ENCODE measurements at places on chromosomes 13 and 19.

GRCh38 chr13:89688918-89689317 lies 1658.6 kb upstream of the MIR17HG start:
- DNase-seq: no peak

DNA sequence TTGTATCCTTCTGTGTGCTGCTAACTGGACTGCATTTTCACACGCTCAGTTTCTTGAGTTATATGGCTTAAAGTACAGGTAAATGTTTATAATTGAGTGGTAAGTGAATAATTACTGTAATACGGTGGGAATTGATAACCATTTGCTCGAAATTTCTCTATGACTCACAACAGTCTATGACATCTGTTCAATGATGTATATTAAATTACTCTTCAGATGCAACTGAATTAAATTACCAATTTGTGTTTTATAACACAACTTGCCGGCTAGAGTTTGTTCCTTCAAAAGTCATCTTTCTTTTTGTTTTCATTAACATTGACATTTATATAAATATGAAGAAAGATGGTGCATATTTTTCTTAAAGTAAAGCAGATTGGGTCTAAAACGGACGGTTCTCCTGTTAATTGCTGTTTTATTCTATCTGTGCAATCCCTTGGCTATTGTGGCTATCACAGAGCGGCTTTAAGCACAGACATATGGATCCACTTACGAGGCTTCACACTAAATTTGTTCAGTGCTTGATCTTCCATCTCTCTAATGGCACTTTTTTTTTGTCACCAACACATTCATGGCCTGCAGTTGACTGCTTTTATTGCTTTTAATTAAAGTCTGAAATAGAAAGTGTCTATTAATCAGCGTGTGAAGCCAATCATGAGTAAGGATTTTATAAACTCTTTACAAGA lies 1291.6 kb upstream of the SLC10A2 start:
- no peak for DNase-seq

DNA sequence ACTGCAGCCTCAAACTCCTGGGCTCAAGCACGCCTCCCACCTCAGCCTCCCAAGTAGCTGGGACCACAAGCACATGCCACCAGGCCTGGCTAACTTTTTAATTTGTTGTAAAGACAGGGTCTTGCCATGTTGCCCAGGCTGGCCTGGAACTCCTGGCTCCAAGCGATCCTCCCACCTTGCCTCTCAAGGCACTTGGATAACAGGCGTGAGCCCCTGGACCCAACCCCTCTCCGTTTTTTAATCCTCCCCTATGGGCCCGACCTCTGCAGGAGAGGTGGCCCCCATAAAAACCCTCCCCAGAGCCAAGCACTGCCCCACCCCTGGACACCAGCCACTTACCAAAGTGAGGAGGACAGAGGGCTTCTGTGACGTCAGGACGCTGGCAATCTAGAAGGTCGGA lies 28.6 kb downstream of the PEPD start:
- DNase-seq: no peak

- no peak for DNase-seq
Measured at GRCh38 chr13:59494560-59494970, 669.2 kb downstream of the DIAPH3 start.

- no peak for DNase-seq
Measured at GRCh38 chr19:44575116-44575700, 38.2 kb upstream of the IGSF23 start.

- no peak for DNase-seq
Measured at GRCh38 chr13:41577436-41577835, 120.1 kb downstream of the RGCC start.

DNA sequence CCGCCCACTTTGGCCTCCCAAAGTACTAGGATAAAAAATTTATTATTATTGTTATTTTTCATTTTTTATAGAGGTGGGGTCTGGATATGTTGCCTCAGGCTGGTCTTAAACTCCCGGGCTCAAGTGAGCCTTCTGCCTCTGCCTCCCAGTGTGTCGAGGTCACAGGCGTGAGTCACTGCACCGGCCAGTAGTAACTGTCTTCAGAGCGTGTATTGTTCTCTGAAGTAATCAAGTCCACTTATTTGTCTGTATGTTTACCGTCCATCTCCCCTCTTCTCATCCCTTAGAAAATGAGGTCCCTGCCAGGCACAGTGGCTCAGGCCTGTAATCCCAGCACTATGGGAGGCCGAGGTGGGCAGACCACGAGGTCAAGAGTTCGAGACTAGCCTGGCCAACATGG lies 18.2 kb upstream of the SULT2B1 start:
- no peak for DNase-seq

DNA sequence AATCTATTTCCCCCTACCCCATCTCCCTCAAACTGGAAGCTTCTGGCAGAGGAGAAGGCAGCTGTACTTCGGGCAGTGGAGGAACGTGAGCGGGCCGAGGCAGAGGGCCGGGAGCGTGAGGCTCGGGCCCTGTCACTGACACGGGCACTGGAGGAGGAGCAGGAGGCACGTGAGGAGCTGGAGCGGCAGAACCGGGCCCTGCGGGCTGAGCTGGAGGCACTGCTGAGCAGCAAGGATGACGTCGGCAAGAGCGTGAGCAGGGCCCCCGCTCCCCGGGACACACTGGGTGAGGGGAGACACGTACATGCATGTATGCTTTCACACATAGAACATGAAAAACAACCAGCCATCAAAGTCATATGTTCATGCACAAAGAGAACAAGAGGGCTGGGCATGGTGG lies 42.7 kb downstream of the KCNC3 start:
- DNase-seq: no peak

GRCh38 chr13:33776239-33776881 lies 41.6 kb upstream of the RFC3 start:
- no peak for DNase-seq

DNA sequence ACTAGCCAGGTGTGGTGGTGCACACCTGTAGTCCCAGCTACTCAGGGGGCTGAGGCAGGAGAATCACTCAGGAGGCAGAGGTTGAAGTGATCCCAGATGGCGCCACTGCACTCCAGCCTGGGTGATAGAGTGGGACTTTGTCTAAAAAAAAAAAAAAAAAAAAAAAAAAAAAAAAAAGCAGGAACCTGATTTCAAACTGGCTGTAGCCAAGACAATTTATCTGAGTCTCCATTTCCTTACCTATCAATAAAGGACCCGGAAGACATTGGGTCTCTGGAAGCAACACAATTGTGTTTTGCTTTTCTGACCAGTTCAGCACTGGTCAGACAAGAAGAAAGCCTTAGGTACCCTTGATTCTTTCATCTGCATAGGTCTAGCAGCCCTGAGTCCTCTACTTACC lies 491.0 kb downstream of the TBC1D4 start:
- no peak for DNase-seq

DNA sequence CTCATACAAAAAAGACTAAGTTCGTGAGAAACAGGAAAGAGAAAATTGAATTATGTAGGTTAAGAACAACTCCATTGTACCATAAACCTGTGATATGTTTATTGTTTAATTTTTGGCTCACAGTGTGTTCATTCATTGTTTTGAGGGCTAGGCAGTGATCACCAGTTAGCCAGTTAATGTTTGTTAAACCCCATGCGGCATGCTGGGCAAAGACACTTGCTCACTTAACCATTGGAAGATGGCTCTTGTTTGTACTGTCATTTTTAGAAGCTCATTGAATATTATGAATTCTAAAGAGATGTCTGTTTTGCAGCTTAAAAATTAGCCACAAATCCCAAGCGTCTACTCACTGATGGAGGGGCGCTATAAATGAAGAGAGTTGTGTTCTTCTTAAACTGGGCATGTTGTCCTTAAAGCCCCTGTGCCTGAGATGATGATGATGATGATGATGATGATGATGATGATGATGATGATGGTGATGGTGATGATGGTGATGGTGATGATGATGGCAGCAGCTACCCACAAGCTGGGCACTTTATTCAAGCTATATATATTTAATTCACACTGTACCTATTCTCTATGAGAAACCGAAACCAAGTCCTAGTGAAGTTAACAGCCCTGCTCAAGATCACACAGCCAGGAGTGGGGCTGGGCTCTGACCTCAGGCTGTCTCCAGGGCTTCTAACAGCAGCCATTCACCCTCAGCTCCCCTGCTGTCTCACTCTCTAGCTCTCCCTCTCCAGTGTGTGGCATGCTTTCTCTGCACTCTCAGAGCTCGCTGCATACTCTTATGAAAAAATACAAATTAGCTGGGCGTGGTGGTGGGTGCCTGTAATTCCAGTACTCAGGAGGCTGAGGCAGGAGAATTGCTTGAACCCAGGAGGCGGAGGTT lies 169.1 kb downstream of the SHISA2 start:
- no peak for DNase-seq

- no peak for DNase-seq
Measured at GRCh38 chr13:21986602-21987001, 315.7 kb downstream of the FGF9 start.

- no peak for DNase-seq
Measured at GRCh38 chr19:14198384-14199376, 7.3 kb downstream of the ADGRL1 start.

DNA sequence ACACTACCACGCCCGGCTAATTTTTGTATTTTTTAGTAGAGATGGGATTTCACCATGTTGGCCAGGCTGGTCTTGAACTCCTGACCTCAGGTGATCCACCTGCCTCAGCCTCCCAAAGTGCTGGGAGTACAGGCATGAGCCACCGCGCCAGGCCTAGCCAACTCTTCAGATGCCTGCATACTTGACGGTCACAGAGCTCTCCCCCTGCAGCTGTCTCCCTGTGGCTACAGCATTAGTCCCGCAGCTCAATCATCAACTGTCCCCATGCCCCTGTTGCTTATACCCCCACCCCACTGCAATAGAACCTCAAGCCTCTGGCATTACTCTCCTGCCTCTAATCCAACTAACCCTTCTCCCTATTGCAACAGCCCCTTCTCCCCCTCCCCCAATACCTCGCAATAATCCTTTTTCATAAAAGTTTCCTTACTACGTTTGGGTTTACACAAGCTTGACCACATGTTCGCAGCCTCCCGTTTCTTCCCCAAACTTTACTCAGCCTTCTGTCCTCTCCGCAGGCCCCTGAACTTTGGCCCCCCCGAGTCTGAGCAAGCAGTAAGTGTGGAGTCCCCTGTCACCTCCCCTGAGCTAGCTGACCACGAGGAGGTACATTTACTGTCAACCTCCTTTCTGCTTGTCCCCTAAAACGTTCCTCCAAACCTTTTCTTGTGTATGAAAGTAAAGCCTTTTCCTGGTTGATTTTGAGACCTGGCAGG lies 1.7 kb downstream of the ZNF77 start:
- DNase-seq: no peak

DNA sequence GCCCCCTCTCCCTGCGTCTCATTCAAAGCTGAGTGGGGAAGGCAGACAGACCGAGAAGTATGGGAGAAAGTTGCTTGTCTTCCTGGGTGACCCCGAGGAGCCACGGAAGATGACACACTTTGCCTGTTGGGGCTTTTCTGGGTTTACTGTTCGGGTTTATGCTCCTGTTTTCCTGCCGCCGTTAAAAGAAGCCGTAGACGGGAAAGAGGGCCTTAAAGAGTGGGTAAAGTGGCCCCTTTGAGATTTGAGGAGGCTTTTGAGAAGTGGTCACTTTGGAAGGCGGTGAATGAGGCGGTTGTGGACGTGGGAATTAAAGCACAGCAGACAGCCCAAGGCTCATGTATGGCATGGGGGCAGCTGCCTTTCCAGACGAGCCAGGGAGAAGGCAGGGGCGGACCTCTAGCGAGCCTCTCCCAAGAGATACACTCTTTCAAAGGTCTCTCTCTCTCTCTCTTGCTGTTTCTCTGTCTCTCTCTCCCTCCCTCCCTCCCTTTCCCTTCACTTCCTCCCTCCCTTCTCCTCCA lies 493 bp upstream of the LHFPL6 start:
- DNase-seq: no peak
